Fibroblast of the conjunctiva (primary cell): ENCODE measurements at places on chromosomes 6 and 20.

DNA sequence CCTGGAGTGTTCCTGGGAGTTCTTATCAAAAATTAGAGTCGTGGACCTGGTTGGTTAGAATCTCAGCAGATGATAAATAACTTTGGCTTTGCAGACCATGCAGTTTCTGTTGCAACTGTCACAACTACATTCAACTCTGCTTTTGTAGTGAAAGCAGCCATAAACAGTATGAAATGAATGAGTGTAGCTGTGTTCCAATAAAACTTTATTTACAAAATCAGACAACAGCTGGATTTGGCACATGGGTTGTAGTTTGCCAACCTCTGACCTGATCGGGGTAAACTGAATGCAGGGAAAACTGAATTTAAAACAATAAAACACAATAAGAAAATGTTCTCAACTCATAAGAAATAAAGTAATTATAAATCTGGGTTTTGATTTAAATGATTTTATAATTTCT, 513.8 kb downstream of the CDKAL1 start:
- DNase-seq: no peak

- no peak for DNase-seq
These were observed 181.9 kb downstream of the GMPR start for GRCh38 chr6:16420337-16420714.

- DNase-seq: peak; percentile 95
These were observed 20.9 kb upstream of the EPM2A start for GRCh38 chr6:145756170-145756662.

DNA sequence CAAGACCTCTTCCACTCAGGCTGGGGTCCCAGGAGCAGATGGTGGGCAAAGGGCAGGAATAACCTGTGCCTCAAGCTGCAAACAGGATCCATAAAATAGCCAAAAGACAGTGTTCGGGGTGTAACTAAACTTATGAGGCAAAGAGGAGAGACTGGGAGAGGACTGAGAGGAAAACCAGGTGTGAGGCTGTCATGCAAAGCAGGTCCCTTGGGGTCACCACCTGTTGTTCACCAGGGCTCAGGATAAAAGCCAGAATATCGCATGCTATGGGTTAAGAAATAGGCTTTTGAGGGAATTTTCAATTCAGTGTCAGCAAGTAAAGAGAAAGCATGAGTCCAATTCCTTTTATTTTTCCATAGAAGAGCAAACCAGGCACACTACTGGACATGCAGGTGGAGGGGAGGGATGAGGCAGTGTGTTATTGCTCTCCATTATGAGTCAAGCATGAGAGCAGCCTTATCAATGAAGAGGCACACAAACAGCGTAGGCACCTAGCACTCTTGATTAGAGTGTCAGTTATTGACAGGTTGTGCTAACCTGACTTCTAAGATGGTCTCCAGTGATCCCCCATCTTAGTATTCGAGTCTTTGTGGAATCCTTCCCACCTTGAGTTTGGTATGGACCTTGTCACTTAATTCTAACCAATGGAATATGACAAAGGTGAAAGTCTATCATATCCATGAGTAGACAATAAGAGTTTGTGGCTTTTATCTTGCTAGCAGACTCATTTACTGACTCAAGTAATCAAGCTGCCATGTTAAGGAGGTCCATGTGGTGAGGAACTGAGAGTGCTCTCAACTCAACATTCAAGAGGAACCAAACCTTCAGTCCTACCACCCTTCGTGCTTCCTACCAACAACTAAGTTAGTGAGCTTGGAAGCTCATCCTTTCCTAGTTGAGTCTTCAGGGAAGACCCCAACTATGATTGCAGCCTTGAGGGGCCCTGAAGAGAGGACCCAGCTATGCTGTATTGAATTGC, 18.8 kb downstream of the HLA-E start:
- no peak for DNase-seq

GRCh38 chr6:151374036-151374683, 17.2 kb downstream of the ZBTB2 start:
- no peak for DNase-seq
